Camera-type eye (tissue), 1 donor: ENCODE measurements at places on chromosomes 12 and 14. TPM values are rescaled to one million over a fixed set of nuclear protein-coding genes. Genes with fewer than 3 reads are reported as not detected.

SMCO2 gene
- 1.9 TPM for total RNA-seq

IGF1 gene
- 36.1 TPM for total RNA-seq

AKAP6 gene
- 74.4 TPM for total RNA-seq

RAB15 gene
- total RNA-seq, result 9.0 TPM

SLC48A1 gene
- 17.2 TPM for total RNA-seq

AQP6 gene
- total RNA-seq, result 1.9 TPM

AKT1 gene
- total RNA-seq, result 122 TPM

EMP1 gene
- 189 TPM for total RNA-seq

KRT2 gene
- not detected for total RNA-seq

TRIM9 gene
- total RNA-seq, result 64.8 TPM
